ENCODE measurements at places on chromosomes 4 and X.

DNA sequence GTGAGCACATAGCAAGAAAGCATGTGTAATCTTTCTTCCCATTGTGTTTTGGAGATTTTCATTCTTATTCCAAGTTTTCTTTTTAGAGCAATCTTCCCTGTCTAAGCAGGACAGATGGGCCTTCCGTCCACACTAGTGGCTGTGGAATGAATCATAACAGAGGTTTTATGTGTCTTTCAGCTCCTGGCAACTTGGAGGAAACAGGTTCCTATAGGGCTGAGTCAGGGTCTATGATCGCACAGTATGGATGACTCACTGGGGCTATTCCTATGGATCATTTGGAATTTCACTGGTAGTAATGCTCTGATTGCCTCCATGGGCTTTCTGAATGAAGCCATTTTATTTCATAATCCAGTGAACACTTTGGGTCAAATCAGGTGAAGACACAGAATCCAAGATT lies 51.8 kb upstream of the CBLL2 start:
- DNase-seq, result peak; percentile 71

DNA sequence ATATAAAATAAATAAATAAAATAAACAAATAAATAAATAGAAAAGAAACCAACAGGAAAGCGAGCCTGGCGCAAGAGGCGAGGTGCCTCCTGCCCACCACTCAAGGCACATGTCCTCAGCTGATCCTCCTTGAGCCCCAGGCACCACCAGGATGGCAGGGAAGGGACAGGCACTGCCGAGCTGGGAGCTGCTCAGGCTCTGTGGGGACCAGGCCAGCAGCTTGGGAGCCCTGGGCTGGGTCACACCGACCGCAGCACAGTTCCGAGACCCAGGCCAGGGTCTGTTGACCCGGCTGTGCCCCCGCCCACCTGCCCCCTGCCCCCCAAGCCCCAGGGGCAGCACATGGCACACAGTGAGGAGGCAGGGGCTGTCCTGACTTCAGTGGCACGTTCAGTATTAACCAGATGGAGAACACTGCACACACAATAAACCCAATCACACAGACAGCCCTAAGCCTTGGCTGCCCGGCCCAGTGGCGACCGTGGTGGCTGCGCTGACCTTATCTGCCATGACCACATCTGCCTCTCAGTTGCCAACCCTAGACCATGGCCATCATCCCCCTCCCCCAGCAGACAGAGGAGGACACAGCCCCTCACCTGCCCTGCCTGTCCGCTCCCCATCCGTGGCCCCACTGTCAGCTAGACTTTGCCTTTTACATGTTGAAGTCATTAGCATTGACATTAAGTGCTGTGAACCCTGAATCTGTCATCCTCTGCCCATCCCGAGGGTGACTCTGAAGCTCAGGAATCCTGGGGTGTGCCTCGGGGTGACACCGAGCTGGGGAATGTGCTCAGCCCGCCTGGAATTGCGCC lies 2.9 kb upstream of the TREX2 start:
- no peak for DNase-seq

DNA sequence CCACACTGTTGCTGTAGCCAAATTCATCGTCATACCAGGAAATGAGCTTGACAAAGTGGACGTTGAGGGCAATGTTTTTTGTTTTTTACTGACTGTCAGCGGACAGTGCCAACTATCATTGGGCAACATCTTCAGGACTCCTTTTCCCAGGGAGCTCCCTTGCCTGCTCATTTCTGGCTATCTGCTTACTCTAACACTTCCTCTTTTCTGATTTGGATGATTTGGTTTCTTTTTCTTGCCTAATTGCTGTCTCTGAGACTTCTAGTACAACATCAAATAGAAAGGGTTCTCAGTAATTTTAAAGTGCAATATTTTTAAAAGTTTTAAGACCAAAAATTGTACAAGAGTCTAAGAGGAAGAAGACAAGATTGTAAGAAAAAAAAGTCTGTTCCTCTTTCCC lies 92.0 kb upstream of the KLHL4 start:
- no peak for DNase-seq

- DNase-seq, result peak; percentile 10
Measured at GRCh38 chrX:153438532-153438931, 7.3 kb downstream of the TREX2 start.

GRCh38 chr4:56728512-56728911 lies 47.4 kb upstream of the HOPX start:
- peak; percentile 33 for DNase-seq

DNA sequence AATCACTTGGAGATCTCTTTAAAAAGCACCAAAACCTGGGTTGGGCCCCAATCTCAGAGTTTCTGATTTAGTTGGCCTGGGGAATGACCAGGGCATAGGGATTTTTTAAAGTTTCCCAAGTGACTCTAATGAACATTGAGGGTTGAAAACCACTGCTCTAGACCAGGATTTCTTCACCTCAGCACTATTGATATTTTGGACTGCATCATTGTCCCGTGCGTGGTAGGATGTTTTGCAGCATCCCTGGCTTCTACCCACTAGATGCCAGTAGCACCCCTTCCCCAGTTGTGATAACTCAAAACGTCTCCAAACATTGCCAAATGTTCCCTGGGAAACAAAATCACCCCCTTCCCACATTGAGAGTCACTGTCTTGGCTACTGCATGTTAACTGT lies 61.8 kb downstream of the ATXN3L start:
- no peak for DNase-seq

DNA sequence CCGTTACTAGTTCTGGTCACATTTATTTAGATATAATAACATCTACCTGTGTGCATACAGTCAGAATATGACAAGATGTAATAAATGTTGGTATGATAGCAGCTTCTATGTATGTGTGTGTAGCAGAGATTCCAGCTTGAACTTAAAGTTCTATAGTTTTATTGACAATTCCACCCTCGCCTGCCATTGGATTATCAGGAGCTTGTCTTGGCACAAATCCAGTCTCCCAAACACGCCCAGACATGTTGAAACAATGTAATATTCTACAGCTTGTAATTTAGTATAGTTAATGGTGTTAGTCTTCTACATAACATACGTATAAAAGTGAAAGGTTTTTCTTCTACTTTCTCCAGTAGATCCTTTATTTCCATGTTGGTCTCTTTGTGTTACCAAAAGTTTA lies 44.4 kb downstream of the BBS12 start:
- DNase-seq, result no peak

GRCh38 chr4:87560802-87561201 lies 31.6 kb upstream of the SPARCL1 start:
- DNase-seq, result no peak

DNA sequence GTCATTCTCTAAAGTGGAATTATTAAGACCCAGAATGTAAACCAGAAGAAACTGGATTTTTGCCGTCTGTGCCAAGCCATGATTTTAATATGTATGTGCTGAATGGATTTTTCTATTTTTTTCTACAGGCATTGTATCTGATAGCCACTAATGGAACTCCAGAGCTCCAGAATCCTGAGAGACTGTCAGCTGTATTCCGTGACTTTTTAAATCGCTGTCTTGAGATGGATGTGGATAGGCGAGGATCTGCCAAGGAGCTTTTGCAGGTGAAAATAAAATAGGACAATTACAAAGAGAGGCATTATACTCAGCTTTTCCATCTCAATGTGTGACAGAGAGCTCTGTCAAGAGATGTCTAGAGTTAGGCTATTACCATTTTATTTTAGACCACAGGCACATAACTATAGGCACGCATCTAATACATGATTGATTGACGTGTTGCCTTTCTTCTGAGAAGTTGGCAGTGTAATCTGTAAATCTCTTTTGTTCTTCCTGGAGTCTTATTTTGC lies 53.9 kb downstream of the CAPN6 start:
- no peak for DNase-seq

DNA sequence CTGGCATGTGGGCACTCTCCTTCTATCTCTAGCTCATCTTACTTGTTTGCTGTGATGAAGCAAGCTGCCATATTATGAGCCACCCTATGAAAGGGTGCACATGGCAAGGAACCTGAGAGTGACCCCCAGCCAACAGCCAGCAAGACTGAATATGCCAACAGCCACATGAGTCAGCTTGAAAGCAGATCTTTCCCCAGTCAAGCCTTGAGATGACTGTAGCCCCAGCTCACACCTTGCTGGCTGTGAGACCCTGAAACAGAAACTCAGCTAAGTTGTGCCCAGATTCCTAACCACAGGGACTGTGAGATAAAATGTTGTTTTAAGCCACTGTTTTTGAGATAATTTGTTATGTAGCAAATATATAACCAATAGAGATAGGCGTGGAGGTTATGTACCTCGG lies 36.2 kb downstream of the KDM5C start:
- no peak for DNase-seq

- no peak for DNase-seq
Measured at GRCh38 chr4:134862116-134862515, 660.5 kb upstream of the PABPC4L start.

DNA sequence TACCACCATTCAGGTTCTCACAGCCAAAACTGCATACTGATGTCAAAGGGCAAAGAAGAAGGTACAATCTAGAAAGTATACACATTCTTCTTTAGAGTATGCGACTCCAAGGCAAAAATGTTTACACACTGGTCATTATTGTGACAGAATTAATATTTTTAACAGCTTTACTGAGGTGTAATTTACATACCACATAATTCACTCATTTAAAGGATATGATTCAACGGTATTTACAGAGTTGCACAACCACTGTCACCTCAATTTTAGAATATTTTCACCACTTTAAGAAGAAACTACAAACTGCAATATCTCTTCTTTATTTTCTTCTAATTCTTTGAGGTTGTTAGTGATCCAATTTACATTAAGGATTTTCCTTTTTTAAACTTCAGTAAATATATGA lies 325.4 kb upstream of the SMIM31 start:
- no peak for DNase-seq

GRCh38 chr4:171846232-171846631 lies 33.0 kb downstream of the GALNTL6 start:
- peak; percentile 36 for DNase-seq

- no peak for DNase-seq
Measured at GRCh38 chr4:48602763-48603162, 112.7 kb downstream of the ZAR1 start.

GRCh38 chrX:11367609-11368430 lies 74.6 kb downstream of the AMELX start:
- DNase-seq, result no peak

DNA sequence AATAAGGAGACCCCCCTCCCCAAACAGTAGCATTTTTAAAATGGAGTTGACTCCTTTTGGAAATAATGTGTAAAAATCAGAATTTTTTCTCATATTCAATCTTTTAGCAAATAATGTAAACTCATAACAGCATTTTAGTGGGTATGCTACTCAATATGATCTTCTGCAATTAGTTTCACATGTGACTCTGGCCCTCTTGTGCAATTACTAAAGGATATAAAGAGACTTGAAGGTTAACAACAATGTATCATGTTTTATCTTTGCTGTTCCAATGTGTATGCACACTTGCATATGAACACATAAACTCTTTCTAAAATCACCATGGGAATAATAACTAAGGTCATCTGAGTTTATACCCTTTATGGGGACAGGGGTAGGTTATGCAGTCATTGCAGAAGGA lies 39.9 kb upstream of the RXFP1 start:
- no peak for DNase-seq

DNA sequence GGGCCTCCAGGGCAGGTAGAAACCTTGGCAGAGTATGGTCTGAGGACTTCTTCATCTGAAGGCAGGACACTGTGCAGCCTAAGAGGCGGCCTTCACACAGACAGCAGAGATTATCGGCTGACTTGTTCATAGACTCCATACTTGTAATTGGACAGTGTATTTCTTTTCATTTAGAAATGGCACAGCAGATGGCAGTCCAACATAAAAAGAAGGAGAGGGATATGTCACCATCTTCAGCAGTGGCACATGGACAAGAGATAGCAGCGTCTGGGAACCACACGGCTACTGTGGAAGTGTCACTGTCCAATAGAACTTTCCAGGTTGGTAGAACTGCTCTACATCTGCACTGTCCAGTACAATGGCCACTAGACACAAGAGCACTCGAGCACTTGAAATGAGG lies 21.7 kb upstream of the GEMIN8 start:
- no peak for DNase-seq

DNA sequence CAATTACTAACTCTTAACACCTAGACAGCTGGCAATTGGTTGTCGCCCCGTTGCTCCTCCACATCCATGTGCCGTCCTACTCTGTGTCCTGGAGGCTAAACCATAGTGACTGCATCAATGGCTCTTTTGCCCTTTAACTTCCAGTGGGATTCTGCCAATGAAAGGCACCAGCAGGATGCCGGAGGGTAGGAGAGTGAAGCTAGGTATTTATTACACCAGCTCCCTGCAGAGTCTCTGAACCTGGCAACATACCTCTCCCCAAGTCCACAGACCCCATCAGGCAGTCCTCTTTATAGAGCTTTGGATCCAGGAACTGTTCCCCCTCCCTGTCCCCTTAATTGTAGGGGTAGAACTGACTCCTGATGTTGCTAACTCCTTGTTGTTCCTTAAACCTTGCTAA lies 426.8 kb downstream of the HNRNPD start:
- no peak for DNase-seq

DNA sequence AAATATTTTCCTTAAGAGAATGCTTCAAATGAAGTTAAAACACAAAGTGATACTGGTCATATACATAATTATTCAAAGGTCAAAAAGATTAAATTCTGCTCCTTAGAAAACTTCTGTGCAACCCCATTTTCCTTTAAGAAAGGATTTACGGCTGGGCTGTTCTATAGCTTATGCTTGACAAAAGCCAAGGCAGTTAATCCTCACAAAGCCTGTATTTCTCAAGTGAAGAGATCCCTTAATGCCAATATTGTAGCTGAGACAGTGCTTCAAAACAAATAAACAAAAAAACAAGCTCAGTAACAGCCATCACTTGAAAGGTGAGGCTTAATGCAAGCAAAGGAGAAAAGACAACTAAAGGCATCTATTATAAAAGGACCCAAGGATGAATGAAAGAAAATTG lies 42.5 kb downstream of the BTC start:
- DNase-seq, result no peak

- DNase-seq, result no peak
Measured at GRCh38 chr4:151833174-151833573, 72.4 kb upstream of the GATB start.

GRCh38 chr4:8666581-8666980 lies 74.0 kb downstream of the CPZ start:
- DNase-seq, result no peak

DNA sequence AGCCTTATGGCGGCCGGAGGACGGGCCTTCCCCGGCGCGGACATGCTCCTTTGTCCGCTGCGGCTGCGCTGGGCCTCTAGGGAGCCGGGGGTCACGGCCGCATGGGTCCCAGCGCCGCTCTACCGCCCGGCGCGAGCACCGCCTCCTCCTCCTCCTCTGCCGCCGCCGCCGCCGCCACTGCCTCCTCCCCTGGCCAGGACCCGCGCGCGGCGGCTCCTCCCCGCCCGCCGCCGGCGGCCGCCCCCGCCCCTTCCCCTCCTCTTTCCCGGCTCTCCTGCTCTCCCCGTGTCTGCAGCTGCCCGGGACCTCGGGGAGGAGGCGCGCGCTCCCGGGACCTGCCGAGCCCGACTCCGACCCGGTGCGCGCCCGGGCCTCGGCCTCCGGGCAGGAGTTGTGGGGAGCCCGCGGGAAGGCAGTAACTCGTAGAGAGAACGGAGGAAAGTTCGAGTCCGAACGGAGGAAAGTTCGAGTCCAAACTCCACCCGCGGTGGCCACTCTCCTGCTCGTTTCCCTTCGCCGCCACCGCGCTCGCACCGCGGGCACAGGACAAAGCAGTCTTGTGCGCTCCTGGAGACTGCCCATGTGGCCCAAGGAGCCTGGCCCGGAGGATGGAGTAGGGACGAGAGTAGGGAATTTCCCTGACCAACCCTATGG lies at the start of gene ADGRA3:
Gene ADGRA3, minus strand, starts transcription at position 179 of the 654 bp plus-strand sequence. CDS start 282 bp downstream, outside the sequence.
- peak; percentile 74 for DNase-seq
